ENCODE measurements at places on chromosomes 11 and 22.

DNA sequence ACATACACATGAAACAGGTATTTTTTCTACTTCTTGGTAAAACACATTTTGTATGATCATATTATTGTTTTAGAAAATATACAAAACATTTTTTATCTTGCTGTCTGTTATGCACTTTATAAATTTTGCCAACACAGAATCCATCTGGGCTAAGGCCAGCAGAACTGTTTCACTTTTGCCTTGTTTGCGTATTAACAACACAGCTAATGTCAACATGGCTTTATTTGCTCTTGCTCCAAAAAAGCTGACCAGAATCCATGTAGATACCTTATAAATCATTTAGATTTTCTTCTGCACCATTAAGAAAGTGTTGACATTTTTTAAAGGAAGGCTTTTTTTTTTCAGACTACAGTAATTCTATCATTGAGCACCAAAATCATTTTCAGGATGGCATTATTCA lies 58.1 kb upstream of the PGR start:
- no peaks in the 10 kb centered on the region for H3K27me3 ChIP-seq
- no peak overlapping the region for H3K27ac ChIP-seq
- H3K4me1 ChIP-seq: no peaks in the 10 kb centered on the region
- no peaks in the 10 kb centered on the region for H3K36me3 ChIP-seq
- no peak for DNase-seq

GRCh38 chr11:112156956-112157766 lies 6.7 kb downstream of the IL18 start:
- DNase-seq: no peak
- no peaks in the 10 kb centered on the region for H3K4me1 ChIP-seq
- H3K27ac ChIP-seq: peak overlapping the region; percentile 9
- H3K27me3 ChIP-seq: no peaks in the 10 kb centered on the region
- no peak overlapping the region for H3K4me3 ChIP-seq

DNA sequence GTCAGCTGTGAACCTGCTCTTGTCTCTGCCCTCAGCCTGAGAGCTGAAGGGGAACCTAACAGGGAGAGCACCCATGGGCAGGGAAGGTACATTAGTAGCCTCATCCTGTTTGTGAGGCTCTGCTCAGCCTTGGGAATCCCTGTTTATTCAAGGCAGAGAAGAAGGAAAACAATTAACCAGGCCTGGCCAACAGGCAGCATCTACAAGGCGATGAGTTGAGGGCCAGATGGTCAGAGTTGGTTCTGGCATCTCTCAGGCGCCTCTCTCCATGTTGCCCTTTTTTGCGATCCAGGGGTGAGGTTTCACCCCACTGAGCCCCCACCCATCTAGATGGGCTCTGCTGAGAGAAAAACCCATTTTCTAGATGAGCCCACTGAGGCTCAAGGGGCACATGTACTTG lies 54.0 kb upstream of the TOP3B start:
- no peaks in the 10 kb centered on the region for H3K36me3 ChIP-seq
- DNase-seq: no peak
- no peak overlapping the region for H3K27ac ChIP-seq
- peaks cover 100% of the 10 kb centered on the region for H3K27me3 ChIP-seq
- no peaks in the 10 kb centered on the region for H3K4me1 ChIP-seq

GRCh38 chr11:67290801-67291200 lies 1.7 kb downstream of the ANKRD13D start:
- H3K27me3 ChIP-seq: no peaks in the 10 kb centered on the region
- peaks cover 8% of the 10 kb centered on the region for H3K36me3 ChIP-seq
- no peak overlapping the region for H3K4me3 ChIP-seq
- DNase-seq: no peak

GRCh38 chr22:26592421-26592891 lies 2.5 kb upstream of the TPST2 start:
- H3K4me3 ChIP-seq: no peak overlapping the region
- H3K27ac ChIP-seq: no peak overlapping the region
- no peaks in the 10 kb centered on the region for H3K27me3 ChIP-seq
- peaks cover 25% of the 10 kb centered on the region for H3K4me1 ChIP-seq
- H3K36me3 ChIP-seq: peaks cover 3% of the 10 kb centered on the region
